ENCODE measurements at places on chromosomes 3 and 15.

DNA sequence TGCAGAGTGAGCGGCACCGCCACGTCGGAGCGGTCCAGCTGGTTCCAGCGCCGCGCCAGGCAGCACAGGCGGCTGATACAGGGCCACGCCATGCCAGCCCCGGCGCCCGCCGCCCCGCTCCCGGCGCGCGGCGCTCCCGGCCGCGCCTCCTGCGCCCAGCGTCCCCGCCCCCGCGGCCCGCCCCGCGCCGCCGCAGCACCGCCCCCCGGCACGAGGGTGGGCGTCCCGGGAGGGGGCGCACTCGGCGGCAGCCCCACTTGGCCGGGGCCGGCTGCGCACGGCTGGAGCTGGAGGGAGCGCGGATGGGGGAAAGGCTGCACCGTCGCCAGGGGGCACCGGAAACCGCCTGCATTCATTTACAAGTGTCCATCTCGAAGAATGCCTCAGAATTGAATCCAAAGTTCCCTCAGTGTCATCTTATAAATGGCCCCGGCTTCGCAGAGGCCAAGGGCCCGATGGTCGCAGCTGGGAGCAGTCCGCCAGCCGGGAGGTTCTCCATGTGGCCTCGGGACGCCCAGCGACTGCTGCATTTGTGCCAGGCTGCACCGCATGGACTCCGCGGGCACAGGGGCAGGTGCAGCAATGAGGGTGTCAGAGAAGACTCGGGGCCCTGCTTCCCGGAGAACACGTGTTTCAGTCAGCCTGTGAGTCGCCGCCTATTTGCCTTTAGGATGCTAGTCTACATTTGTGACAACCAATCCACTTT lies at the start of gene MAP6D1:
Gene MAP6D1, minus strand, starts transcription at position 122 of the 706 bp plus-strand sequence. Its CDS starts 30 bp downstream, at position 92.
- peak; percentile 28 for DNase-seq

- no peak for DNase-seq
Observed at GRCh38 chr15:58222679-58223078, 84.5 kb downstream of the AQP9 start.

- DNase-seq, result no peak
Observed at GRCh38 chr3:165852191-165852590, 15.0 kb upstream of the BCHE start.

- peak; percentile 62 for DNase-seq
Observed at GRCh38 chr15:28021281-28022039, 77.7 kb downstream of the OCA2 start.

- DNase-seq, result no peak
Observed at GRCh38 chr3:159593927-159594605, 394.6 kb upstream of the IL12A start.

DNA sequence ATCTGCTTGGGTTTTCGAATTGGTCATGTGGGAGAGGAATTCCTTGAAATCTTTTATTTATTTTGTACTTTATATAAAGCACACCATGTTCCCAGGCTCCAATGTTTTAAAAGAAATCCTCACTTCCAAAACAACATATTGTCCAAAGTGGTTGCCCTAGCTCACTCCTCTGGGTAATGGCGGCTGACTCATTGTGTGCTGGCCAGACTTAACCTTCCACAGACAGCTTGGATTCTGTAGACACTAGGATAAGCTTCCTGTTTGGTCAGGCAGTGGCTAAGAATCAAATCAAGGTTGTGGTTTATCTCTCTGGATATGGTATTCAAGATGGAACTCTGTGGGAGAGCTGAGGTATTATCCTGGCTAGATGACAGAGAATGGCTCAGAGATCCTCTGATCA lies 55.8 kb upstream of the FAM98B start:
- no peak for DNase-seq

GRCh38 chr3:190053919-190054672 lies 66.6 kb downstream of the P3H2 start:
- no peak for DNase-seq

- no peak for DNase-seq
Observed at GRCh38 chr3:115864911-115865310, 241.6 kb downstream of the GAP43 start.

DNA sequence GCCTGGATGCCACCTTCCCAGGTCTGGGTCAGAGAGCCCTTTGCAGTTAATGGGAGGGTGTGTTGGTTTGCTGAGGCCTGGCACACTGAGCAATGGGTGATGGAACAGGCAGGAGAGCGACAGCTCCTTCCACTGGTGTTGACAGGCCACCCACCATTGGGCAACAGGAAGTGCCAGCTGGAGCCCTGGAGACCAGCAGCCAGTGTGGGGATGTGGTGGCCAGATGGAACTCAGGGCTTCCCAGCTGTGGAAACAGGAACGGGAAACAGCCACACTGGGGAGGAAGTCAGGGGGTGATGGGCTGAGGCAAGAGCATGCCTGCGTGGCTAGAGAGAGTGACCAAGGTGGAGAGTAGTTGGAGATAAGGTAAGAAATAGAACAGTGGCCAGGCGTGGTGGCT lies 9.3 kb downstream of the PSTPIP1 start:
- no peak for DNase-seq

- DNase-seq, result no peak
Observed at GRCh38 chr3:197746209-197746608, 3.5 kb upstream of the FYTTD1 start.

DNA sequence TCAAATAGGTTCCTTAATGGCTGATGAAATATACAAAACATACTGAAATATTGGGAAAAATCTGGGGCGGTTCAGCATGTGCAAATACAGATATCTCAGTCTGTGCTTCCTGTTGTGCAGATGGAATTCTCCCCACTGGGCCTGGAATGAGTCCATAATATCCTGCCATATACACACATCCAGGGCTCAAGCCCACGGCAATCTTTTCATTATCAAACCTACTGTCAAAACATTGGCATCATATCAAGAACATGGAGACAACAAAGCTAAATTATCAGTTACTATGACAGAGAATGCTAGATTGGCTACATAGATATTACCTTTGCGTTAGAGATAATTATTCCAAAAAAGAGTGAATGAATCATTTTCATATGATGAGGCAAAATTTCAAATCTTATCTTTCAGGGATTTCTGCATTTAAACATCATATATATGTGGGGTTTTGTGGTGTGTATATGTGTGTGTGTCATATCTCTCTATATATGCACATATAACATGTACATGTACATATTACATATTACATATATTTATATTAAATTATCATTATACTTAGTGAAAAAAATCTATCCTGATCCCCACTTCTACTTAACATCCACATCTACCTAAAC lies 713.3 kb downstream of the GBE1 start:
- no peak for DNase-seq

DNA sequence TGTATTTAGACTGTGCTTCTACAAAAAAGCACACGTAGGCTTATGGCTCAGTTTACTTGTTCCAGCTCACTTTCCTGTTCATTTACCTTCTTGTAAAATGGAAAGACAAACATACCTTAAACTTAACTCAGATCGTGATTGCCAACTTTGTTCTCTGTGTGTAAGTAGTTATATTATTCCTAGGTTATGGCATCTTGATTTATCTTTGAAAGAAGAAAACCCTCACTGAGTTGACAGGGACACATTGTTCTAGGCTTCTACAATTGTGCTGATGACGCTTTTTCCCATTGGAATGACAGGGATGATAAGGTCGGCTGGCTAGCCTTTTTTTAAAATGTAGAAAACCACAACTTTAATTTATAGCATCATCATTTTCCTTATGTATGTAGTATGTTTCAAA lies 140.7 kb downstream of the IGF1R start:
- DNase-seq, result no peak

- no peak for DNase-seq
Observed at GRCh38 chr3:14834807-14835466, 16.2 kb downstream of the FGD5 start.

DNA sequence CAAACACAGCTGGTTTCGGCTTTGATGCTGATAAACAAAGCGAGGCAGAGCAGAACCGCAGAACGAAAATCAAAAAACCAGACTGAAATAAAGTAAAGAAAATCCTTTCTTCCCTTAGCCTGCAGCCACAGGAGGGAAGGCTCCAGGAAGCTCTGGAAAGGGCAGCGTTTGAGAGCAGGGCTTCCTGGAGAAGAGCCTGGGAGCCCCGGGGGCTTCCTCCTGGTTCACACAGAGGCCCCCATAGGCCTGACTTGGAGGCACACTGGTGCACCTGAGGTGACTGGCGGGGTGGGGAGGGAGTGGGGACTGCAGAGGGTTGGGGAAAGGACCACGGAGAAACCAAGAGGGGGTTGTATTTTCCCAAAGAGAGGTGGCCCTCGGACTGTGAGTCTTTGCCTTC lies 98.8 kb upstream of the WNT5A start:
- no peak for DNase-seq

DNA sequence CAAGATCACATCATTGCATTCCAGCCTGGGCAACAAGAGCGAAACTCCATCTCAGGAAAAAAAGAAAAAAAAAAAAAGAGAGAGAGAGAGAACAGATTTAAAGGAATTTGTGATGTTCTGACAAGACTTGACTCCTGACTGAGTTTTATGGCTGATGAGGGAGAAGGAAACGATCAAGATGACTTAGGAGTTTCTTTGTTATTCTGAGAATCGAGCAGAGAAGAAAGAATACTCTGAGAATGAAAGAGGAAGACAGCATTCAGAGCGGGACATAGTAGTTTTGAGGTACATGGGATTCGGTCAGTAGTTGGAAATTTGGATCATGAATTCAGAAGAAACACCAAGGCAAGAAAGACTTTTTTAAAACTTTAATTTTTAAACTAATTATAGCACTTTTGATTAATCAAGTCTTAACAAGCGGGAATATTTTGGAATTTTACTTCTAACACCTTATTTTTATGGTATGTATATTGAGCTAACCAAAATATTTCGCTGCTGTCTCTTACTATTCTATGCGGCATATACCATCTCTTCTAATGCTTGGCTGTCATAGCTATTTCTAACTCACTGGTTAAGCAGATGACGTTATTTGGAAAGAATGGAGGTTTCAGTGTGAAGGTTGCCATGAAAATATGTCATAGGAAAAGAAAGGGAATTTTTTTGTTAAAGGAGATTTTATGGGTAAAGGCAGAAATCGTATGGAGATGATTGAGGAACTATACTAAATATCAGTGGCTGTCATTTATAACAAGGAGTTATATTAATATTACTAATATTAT lies 644.1 kb downstream of the RBMS3 start:
- DNase-seq, result no peak

DNA sequence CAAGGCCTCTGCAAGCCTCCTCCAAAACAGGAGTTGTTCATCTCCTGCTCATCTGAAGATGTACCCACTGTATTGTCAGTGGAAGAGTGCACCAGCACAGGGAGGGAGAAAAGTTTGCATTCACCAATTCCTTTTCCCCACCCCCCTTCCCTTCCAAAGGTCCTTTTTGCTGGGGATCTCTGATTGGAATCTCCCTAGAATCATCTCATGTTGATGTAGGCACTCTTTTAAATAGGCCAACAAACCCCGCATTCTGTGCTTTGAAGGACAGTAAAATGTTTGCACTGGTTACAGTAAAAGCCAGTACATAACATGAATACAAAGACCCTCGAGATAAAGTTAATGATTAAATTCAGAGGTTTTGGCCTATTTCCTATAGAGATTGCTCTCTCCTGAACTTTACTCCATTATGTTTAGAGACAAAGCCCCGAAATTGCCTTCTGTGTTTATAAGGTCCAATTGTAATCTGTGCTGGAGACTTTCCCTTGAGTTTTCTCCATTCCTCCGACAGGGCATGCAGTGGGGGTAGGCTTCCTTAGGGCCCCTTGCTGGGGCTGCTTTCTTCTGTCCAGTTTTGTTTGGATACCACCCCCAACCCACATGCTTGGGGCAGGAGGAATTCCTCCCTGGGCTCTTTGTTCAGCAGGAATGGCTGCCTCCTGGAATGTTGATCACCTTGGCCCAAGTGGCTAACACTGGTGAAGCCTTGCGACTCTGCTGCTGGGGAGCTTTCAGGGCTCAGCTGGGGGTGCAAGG lies 22.5 kb downstream of the TRIM71 start:
- no peak for DNase-seq

DNA sequence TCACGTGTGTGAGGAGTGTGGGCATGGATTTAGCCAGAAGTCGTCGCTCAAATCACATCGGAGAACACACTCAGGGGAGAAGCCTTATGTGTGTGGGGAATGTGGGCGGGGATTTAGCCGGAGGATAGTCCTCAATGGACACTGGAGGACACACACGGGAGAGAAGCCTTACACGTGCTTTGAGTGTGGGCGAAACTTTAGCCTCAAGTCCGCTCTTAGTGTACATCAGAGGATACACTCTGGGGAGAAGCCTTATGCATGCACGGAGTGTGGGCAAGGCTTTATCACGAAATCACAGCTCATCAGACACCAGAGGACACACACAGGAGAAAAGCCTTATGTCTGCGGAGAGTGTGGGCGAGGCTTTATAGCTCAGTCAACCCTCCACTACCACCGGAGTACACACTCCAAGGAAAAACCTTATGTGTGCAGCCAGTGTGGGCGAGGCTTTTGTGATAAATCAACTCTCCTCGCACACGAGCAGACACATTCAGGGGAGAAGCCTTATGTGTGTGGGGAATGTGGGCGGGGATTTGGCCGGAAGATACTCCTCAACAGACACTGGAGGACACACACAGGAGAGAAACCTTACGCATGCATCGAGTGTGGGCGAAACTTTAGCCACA lies 28.1 kb downstream of the ZNF589 start:
- DNase-seq, result no peak

- no peak for DNase-seq
Observed at GRCh38 chr3:52305926-52306325, 10.2 kb upstream of the DNAH1 start.

DNA sequence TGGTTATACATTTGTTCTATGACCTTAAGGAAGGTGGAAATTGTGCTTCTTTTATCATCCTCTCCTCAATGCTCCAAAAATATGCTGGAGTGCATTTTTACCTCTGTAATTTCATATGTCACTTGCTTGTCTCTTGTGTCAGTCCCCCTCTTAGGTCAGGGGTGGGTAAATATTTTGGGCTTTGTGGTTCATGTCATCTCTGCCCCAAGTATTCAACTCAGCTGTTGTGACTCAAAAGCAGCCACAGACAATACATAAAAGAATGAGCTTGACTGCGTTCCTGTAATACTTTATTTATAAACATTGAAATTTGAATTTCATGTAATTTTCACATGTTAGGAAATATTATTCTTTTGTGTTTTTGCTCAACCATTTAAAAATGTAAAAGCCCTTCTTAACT lies 60.4 kb upstream of the SLC24A5 start:
- no peak for DNase-seq

- DNase-seq, result no peak
Observed at GRCh38 chr15:39246523-39246922, 334.4 kb upstream of the THBS1 start.

DNA sequence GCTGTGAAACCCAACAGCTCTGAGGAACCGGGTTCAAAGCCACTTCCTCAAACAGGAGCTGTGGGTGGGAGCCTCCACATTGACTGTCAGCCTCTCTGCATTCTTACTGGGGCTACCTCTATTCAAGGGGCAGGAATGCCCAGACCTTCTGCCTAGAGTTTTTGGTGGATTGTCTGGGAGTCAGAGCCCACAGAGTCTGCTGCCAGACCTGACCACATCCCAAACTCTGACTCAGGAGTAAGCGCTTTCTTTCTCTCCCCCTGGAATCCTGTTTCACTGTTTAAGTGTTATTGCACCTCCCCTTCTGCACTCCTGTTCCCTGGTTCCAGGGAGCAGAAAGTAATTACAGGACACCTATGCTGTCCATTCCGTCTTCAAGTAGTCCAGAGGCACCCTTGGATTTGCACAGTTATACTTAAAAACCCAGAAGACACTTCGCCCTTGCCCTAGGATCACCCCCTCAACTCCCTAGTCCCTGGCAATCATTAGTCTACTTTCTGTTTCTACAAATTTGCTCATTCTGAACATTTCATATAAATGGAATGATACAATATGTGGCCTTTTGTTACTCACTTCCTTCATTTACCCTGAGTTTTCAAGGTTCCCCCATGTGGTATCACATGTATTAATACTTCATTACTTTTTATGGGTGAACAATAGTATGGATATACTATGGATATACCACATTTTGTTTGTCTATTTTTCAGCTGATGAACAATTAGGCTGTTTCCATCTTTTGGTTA lies 37.9 kb upstream of the TJP1 start:
- DNase-seq, result no peak
